SW 1271 (cell line): ENCODE measurements at places on chromosomes 12 and 14.
A peak's percentile ranks its signal among the peaks of the same experiment; 100 is the strongest.

GRCh38 chr12:6426882-6427671, 17.7 kb upstream of the CD27 start:
- no peak for DNase-seq

DNA sequence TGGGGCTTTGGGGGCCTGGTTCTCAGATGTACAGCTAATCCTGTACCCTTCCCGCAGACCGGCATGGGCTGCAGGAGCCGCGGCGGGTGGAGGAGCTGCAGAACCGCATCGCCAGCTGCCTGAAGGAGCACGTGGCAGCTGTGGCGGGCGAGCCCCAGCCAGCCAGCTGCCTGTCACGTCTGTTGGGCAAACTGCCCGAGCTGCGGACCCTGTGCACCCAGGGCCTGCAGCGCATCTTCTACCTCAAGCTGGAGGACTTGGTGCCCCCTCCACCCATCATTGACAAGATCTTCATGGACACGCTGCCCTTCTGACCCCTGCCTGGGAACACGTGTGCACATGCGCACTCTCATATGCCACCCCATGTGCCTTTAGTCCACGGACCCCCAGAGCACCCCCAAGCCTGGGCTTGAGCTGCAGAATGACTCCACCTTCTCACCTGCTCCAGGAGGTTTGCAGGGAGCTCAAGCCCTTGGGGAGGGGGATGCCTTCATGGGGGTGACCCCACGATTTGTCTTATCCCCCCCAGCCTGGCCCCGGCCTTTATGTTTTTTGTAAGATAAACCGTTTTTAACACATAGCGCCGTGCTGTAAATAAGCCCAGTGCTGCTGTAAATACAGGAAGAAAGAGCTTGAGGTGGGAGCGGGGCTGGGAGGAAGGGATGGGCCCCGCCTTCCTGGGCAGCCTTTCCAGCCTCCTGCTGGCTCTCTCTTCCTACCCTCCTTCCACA, 7.6 kb downstream of the NR4A1 start:
- DNase-seq, result no peak

- peak; percentile 77 for DNase-seq
Observed at GRCh38 chr12:76084863-76085519, 506 bp upstream of the NAP1L1 start.

DNA sequence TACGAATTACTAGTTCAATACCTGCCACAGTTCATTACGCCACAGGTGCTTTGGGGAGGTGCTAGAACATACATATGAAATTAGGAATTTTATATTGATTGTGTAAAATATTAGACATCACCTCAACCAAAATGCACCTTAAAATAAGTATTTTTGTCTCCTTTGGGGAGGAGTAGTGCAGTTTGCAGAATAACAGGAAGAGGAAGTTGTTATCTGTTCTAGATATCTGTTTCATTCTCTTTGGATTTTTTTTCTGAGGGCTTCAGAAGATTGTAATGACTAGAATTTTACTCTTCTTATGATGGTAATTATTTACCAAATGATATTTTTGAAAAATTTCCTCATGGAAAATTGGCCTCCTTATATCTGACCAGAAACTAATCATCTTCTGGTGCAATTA, 9.9 kb upstream of the GYS2 start:
- no peak for DNase-seq

DNA sequence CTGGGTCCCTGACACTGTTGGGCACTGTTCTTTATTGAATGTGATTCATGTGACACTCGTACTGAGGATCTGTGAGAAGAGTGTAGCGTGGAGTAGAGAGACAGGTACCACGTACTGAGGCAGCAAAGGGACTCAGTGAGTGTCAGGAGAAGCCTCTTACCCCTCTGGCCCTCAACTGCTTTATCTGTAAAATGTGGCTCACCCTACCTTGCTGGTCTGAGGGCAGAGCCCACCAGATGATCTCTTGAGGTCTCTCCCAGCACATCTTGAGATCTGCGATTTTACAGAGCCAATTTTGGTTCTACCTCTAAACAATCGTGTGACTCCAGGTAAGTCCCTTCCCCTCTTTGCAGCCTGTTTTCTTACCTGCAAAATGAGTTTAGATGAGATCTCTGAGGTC, 3.1 kb downstream of the CEBPE start:
- no peak for DNase-seq

DNA sequence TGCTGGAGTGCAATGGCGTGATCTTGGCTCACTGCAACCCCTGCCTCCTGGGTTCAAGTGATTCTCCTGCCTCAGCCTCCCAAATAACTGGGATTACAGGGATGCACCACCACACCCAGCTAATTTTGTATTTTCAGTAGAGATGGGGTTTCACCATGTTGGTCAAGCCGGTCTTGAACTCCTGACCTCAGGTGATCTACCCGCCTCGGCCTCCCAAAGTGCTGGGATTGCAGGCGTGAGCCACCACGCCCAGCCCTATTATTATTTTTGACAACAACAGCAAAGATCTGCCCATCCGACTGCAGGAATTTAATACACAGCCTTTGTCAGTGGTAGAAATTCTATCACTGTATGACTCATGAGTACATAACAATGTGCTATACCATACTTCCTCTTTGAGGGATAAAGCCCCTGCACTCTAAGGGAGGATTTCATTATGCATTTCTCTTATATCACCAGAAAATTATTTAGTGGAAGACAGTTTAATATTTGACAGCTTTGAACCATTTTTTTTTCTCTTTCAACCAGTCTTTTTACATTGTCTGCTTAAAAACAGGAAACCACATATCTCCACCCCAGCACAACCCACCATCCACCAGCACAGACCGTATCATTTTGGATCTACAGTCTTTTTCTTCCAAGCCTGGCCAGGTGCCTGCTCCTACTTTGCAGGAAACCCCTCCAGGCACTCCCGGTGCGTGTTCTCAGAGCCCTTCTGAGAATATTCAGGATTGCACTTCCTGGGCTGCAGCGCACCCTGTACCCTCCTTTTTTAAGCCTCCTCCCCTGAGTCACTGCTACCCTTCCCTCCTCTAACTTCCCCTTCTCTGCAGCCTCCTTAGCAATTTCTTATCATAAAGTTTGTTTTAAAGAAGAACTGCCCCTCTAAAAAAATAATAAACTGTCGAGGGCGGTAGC, 594 bp downstream of the ARHGDIB start:
- peak; percentile 22 for DNase-seq

DNA sequence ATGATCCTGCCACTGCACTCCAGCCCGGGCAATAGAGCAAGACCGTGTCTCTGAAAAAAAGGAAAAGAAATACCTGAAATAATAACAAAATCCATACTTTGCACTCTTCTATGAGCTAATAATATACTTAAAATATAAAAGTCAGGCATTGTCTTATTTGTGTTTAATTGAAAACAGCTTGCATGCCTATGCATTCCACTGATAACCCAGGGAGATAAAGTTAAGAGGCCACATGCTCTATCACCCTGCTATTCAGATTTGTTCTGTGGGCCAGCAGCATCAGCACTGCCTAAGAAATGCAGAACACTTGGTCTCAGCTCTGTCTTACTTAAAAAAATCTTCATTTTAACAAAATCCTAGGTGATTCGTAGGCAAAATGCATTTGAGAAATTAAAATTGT, 99.2 kb downstream of the LGR5 start:
- no peak for DNase-seq

DNA sequence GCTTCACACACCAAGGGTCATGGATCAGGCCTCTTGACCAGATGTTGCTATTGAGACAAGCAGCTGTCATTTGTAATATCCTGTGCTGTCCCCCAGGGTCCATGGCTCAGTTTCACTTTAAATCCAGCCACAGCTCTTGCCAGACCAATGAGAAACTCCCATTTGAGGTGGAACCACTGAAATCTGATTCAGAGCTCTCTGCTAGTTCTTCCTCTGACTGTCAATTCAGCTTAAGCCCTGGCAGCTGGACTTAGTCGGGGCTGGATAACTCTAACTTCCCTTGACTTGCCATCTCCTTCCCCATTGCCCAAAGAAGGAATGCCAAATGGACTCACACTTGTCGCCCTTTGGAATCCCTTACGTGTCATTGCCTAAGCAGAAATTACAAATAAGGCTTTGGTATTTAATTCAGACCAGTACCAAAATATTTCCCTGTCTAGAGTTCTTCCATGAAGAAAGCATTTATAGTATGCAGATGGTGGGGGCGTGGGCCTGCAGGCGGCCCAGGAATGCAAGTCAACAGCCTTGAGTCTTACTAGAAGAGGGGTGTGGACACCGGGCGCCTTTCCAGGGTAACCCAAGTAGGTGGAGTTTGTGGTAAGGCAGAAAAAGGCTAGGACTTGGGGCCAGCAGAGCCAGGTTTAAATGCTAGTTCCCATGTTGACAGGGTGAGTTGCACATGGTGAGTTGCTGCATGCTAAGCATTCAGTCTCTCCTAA, 96.9 kb upstream of the TMPO start:
- peak; percentile 44 for DNase-seq

DNA sequence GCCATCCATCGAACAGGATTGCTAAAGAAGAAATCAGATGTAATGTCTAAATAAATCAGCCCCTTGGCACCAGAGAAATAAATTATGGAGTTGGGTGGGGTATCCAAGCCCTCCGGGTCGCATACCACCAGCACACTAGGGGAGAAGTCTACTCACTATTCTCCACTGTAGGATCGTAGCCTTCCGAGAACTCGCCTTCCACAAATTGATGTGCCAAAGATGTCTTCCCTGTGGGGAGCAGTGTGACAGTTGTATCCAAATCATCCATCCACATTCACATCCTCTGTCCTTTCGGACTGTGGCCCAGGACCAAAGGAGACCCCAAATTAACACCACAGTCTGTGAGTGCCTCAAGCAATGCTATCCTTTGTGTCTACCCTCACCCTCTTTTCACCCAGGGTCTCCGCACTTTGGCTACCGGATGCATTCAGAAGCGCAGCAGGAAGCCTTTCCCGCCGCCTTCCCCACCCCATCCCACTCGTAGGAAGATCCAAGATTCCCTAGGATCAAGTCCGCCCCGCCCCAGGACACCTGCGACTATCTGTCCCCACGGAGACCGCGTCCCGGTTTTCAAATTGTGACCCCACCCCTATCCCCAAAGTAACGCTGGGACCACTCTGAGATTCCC, 786 bp downstream of the RHEBL1 start:
- DNase-seq, result peak; percentile 54

- no peak for DNase-seq
Observed at GRCh38 chr12:108462686-108463085, 52.4 kb upstream of the FICD start.

GRCh38 chr12:95118138-95118787, 44.8 kb upstream of the NR2C1 start:
- DNase-seq, result peak; percentile 88

- no peak for DNase-seq
Observed at GRCh38 chr14:64118892-64119291, 175.3 kb downstream of the ESR2 start.

DNA sequence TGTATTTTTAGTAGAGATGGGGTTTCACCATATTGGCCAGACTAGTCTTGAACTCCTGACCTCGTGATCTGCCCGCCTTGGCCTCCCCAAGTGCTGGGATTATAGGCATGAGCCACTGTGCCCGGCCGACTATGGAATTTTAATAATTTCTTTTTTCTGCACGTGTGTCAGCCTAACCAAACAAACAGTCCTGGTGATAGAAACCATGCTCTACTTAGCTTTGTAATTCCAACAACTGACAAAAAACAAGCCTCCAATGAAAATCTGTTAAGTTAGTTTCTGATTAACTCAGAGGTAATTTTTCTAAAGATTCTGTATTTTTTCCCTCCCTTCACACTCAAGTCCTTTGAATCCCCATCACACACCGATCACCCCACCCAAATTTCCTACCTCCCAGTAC, 15.3 kb downstream of the COQ10A start:
- no peak for DNase-seq

- DNase-seq, result no peak
Observed at GRCh38 chr14:51868405-51868804, 8.0 kb downstream of the GNG2 start.

DNA sequence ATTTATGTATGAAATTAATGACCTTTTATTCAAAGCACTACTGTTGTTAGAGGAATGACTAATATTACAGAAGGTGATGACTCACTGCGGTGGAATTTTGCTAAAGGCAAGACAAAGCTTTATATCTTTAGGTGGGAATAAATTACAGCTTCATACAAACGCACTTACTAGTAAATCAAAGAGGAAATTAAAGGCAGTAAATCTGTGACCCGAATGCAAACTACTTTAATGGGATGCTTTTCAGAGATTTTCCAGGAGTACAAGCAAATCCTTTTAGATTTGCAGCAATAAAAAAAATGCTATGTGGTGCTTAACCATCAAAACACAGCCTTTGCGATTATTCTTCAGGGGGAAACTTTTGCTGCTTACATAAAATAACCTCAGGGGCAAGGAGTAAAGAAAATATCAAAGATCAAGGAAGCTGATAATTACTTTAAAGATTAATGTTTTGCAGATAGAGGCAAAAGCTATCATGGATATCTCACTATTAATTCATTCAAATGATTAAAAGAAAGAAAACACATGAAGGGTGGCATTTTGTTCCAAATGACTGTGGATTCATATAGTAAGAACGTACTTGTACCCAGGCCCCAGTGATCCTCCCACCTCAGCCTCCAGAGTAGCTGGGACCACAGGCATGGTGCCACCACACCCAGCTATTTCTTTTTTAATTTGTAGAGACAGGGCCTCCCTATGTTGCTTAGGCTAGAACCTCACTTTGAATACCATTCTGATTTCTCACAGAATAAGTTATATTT, 98.9 kb downstream of the DENND5B start:
- peak; percentile 93 for DNase-seq

DNA sequence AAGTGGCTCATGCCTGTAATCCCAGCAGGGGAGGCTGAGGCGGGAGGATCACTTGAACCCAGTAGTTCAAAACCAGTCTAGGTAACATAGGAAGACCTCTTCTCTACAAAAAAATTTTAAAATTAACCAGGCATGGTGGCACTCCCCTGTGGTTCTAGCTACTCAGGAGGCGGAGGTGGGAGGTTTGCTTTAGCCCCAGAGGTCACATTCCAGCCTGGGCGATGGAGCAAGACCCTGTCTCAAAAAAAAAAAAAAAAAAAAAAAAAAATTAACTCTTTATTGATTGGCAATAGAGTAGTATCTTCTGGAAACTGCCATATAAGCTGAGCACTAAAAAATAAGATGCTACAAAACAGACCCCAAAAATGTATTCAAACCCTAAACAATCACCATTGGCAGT, 69.5 kb downstream of the LLPH start:
- DNase-seq, result no peak

DNA sequence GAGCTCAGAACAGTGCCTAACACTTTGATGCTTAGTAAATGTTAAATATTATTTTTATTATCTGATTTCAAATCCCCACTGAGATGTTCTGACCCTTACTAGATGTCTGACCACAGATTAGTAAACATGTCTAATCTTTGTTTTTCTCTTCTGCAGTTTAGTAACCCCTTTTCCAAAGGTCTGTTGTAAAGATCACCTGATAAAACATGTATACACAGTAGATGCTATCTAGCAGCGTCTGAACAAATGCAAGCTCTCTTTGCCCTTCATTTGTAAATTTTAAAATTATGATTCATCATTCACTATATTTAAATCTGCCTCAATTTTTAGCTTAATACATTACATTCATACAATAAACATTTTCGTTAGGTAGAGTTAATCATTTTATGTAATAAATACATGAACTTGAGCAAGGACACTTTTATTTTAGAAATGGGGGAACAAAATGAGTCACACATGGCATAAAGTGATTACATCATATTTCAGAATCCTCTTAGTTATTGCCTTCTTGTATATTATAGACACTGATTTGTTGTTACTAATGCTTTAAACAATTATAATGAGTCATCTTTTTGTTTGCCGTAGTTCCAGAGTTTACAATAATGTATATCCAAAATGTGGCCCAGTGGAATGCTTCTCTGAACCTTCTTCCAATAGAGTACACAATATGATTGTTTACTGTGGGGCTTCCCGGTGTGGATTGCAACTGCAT, 1.7 kb upstream of the OR4K5 start:
- DNase-seq, result no peak

- no peak for DNase-seq
Observed at GRCh38 chr12:112370199-112370598, 12.0 kb downstream of the HECTD4 start.

GRCh38 chr14:99209409-99209808, 62.6 kb downstream of the BCL11B start:
- DNase-seq, result no peak
